SW480 (cell line): ENCODE measurements at places on chromosomes 5 and 9.

DNA sequence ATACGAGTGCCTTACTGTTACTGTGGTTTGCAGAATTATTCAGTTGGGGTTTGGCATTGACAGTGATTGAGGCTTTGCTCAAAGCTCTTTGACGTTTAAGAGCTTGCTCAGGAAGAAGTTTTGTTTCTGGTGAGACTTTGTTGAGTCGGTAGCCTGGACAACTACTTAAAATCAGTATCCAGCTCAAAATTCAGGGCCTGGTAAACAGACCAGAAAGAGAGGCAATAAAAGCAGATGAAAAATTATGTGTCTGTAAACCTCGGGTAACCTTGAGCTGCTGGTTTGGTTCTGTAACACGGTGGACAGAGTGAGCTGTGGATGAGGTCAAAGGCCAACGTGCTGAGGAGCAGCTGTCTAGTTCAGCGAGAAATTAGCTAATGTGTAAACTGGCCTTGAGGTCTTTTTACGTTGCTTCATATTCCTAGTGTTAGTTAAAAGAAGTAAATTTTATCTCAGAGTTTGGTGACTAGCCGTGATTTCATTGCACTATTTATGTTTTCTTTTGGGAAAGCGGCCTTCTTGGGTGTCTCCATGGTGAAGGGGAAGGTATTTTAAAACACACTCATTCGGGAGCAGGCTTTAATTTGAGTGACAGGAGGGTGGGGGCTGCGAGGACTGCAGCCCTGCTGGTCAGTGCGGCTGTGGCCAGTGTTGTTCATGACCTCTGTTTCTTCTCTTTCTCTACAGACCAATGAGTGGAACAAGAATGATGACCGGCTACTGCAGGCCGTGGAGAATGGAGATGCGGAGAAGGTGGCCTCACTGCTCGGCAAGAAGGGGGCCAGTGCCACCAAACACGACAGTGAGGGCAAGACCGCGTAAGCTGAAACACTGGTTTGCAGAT lies 82.0 kb upstream of the TTC23L start:
- no peak for DNase-seq

DNA sequence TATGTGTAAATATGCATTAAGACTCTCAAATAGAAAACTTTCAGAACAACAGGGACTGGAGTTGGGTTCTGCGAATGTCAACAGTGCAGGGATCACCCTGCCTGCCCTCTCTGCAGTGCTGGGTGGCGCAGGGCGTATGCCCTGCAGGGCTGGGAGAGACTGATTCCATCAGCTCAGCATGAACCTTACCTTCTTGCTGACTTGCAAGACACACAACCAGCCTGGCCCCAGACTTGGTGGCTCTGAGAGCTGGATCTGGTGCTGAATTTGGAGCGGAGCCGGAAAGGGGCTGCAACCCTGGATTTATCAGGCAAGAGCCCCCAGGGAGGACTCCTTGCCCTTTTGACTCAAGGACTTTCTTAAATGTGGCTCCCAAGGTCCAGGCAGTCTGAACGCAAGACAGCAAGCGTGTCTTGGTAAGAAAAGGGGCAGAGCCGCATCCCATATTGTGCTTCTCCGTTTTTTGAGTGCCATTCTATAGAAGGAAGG lies 376.0 kb upstream of the IRX2 start:
- DNase-seq = no peak

DNA sequence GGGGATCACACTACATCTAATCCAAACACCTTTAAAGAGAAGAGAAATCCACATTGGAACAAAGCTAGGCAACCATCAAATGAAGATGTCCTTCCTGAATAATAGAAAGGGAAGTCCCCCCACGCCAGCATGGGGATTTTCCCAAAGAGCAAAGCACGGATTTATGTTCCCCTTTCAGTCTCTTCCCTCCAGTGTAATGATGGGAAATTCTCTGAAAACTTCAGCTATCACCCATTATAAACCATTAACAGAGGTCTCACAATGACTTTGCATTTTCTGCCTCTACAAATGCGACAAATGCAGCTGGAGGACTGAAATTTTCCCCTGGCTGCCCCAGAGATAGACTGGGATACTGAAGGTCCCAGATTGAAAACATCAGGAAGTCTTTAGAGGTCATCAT lies 368.7 kb downstream of the EFNA5 start:
- DNase-seq = no peak

GRCh38 chr5:149603210-149603609 lies 21.9 kb downstream of the ARHGEF37 start:
- DNase-seq = no peak

- DNase-seq = peak; percentile 20
These were observed 273.4 kb downstream of the CSNK1G3 start for GRCh38 chr5:123785162-123786071.

DNA sequence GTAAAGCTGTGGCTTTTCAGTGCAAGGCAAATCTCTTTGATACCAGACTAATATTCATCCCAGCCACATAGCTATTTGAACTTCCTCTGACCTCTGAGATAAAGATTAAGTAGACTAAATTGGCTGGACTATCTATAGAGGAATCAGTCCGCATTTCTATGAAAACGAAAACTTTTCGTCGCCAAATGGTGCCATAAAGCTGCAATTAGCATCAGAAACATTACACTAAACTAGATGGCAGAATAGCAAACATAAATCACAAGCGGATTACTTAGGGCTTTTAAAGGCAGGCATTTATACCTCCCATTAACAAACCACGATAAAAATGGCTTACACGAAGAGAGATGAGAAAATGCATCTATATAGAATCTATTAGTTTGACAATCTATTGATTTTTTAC lies 1009.7 kb upstream of the CDH6 start:
- no peak for DNase-seq

DNA sequence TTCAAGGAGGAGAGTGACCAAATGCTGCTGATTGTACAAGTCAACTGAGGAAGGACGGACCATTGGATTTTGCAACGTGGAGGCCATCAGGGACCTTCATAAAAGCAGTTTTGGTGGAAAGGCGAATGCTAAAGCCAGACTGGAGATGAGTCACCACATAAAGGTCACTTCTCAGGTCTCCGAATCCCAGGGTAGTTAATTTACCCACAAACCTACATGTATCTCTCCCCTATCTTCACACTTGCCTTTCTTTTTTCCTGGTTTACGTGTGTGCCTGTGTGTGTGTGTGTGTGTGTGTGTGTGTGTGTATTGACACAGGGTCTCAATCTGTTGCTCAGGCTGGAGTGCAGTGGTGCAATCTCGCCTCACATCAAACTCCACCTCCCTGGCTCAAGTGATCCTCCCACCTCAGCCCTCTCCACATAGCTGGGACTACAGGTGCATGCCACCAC lies 4.6 kb upstream of the CTNNA1 start:
- DNase-seq = peak; percentile 70

DNA sequence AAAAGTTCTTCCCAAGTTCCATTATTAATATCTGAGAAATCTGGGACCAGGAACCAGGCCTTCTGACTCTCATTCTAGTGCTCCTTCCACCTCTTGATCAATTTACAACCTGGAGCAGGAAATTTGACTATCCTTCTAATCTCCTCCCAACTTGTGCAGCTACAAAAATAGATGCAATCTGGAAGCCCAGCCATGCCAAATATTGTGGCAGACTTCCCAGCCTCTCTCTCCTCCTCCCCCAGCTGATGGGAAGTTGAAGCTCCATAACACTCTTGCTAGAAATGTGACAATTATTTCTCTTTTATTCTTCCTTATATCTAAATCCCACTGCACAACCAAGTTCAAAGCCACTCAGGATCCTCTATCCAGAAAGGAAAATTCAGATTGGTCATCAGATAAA lies 252.1 kb downstream of the SEC61B start:
- DNase-seq = no peak

DNA sequence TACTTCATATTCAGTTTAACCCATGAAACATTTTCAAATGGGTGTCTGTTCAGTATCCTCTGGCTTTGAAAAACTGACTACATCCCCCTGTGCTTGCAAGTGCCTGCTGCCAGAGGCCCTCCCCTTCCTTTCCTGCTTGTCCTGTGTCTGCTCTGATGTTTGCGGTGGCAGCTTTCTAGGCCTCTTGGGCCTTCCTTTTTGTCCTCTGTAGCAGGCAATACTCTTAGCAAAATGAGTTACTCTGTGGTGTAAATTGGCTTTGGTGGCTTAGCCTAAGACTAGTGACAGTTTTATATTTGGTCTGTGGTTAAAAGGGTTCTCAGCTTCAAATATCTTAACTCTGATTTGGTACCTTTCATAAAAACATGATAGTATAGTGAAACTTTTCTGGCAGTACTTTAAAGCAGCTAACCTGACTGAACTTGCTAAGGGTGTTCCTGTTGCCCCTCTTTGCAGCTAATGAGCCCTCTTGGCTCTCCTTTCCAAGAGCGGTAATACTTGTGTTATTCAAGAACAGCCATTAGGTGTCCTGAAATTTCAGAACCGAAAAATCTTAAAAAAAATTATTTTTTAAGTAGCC lies 76.6 kb downstream of the GOLM1 start:
- DNase-seq = no peak

DNA sequence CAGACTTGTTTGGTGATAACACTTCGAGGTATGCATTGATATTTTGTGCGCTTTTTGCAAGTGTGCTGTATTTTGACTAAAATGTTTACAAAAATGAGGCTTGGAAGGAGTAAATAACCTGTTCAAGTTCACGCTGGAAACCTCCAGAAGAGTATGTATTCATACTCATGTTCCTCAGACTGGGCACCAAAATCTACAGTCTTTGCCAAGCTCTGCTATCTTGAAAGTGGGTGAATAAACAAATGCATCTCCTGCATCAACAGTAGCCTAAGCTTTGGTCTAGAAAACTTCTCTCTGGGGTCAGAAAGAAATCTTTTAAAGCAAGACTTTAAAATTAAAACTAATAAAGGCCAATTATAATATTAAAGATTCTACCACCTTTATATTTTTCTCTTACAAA lies 157.9 kb downstream of the TRPM3 start:
- DNase-seq = no peak

- DNase-seq = peak; percentile 77
These were observed 61.6 kb downstream of the CXXC5 start for GRCh38 chr5:139709582-139710318.

DNA sequence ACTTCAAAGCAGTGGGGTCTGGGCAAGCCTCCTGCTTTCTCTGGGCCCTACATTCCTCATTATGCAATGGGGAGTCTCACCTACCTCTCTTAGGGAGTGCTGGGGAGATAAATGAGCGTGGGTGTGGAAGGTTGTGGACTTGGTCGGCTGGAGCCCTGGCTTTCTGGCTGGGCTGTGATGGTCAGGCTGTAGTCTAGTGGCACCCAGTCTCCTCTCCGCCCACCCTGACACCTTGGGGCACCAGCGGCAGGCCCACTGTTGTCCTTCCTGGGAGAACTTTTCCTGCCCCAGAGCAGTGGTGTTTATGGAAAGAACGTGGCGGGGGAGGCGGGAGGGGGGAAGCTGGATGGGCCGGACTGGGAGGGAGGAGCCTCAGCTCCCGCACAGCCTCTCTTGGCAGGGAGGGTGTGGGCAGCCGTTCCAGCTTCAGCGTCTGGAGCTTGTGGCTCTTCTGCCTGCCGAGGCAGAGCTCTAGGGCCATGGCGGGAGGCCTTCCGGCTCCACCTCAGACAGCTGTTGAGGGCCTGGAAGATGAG lies 4.1 kb downstream of the PTGS1 start:
- no peak for DNase-seq

DNA sequence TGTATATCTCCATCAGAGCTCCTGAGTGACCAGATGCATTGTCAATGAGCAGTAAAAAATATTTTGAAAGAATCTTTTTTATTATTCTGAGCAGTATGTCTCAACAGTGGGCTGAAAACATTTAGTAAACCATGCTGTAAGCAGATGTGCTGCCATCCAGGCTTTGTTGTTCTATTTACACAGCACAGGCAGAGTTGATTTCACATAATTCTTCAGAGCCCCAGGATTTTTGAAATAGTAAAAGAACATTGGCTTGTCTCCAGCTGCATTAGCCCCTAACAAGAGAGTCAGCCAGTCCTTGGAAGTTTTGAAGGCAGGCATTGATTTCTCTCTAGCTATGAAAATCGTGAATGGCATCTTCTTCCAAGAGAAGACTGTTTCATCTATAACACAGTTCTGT lies 25.2 kb upstream of the ENTREP1 start:
- DNase-seq = no peak

DNA sequence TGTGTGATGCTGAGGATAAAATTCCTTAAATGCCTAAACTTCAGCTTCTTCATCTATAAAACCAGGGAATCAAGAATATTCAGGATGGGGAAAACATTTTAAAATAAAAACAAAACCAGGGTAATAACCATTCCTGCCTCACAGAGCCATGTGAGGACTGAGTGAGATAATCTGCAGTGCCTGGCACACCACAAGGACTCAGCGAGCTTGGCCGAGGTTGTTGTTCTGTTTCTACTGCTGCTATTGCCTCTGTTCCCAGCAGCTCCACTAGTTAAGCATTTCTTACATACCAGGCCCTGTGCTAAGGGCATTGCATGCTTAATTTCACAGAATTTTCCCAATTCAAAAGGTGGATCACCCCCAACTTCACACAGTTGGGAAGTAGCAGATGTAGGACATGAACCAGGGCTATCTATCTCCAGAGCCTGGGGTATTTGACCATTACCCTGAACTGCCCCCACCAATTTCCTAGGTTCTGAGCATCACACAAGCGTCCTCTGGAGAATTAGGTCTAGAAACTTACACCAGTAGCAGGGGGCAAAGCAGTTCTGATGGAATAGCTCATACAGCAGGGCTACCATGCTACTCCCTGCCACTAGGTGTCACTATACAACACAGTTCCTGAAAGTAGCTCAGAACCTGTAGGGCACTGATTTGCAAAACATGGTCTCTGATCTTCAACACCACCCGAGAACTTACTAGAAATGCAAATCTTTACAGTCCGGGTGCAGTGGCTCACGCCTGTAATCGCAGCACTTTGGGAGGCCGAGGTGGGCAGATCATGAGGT lies 74.3 kb downstream of the LRSAM1 start:
- DNase-seq = peak; percentile 43

GRCh38 chr5:33832404-33833236 lies 59.2 kb downstream of the ADAMTS12 start:
- no peak for DNase-seq
